Epithelial cell of esophagus (primary cell): ENCODE measurements at places on chromosomes 1 and 21.

GRCh38 chr1:36386265-36387140 is 779 bp upstream of the STK40 start:
- DNase-seq, result peak; percentile 100

DNA sequence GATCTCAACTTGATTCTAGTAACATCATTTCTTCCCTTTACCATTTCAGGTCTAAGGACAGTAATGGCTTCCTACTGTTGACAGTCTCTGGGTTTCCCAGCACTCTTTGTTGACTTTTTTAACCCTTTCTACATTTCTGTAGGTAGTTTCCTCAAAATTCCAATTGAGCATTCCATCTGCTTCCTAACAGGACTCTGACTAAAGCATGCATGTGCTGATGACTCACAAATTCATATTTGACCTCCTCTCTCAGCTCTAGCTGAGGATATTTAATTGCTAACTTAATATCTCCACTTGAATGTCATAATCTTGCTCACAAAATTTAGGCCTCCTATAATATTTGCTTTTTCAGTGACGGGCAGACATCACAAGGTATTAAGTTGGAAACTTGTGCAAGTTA is 93.3 kb upstream of the ZNHIT6 start:
- DNase-seq, result peak; percentile 32

GRCh38 chr1:234489007-234489697 is 10.2 kb upstream of the TARBP1 start:
- DNase-seq, result peak; percentile 39

GRCh38 chr1:205929496-205930194 is 13.6 kb downstream of the SLC26A9 start:
- DNase-seq, result no peak

DNA sequence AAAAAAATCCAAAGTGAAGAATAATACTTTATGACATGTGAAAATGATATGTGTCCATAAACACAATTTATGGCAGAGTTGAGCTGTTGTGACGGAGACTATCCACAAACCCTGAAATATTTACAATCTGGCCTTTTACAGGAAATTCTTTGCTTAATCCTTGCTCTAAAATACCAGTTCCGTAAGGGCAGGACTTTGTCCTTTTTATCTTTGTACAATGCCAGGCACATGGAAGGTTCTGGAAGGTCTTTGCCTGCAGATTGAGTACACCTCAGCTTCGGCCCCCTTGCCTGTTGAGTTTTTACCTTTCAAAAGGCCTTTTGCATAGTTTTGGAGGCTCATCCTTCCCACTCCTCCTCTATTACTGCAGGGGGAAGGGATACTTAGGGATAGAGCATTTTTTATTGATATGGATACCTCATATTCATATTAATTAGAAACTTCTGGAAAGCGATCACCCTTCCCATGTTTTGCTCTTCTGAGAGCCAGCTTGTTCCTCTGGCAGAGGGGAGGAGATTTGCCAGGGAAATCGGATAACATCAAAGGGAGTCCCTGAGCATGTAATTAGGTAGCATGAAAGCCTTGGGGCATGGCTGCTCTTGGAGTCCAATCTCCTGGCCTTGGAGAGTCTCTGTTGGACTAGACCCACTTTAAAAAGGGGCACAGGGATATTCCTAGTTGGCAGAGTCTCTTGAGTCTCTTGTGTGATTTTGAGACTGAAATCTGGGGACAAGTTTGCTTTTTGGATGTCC is 217.1 kb downstream of the KCNJ6 start:
- DNase-seq, result no peak
